NCI-H460 (cell line): ENCODE measurements at places on chromosomes 7 and 10. TPM values are rescaled to one million over a fixed set of nuclear protein-coding genes. Genes with fewer than 3 reads are reported as not detected.

- no peak for DNase-seq
These were observed 16.6 kb upstream of the TAS2R60 start for GRCh38 chr7:143426479-143427142.

- DNase-seq = peak; percentile 97
These were observed 168.0 kb upstream of the AHR start for GRCh38 chr7:17130281-17131059.

Gene SSC4D
- total RNA-seq = 0.37 and 0.75 TPM in 2 replicates

GRCh38 chr10:88670497-88670896, 6.3 kb downstream of the LIPF start:
- DNase-seq = no peak

Gene CNNM1
- total RNA-seq = 1.8 and 2.5 TPM in 2 replicates

Gene CYP17A1
- total RNA-seq = not detected in 2 replicates

- no peak for DNase-seq
These were observed 270.7 kb downstream of the PCDH15 start for GRCh38 chr10:54530299-54530698.
